A549 (cell line): ENCODE measurements at places on chromosomes 3 and 15.
A peak's percentile ranks its signal among the peaks of the same experiment; 100 is the strongest.

DNA sequence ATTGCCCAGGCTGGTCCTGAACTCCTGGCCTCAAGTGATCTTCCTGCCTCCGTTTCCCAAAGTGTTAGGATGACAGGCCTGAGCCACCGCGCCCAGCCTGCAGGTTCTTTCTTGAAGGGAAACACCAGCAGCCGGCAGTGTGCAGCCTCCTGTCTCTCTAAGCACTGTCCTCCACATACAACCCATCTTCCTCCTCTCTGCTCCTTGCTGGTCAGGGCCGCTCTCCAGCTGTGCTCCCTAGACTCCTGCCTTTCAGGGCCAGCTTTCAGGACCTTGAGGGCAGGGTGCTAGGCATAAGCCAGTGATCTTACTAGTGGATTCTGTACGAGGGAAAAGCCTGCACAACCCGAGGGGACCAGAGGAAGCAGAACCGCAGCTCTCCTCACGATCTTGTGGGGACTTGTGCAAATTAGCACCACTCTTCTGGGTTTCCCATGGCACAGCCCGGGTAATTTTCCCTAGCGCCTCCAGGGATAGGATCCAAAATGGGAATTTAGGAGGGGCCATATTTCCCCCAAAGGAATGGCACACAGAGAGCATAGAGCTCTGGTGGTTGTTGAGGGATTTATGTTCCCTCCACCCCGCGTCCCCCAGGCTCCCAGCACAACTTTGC is 18.2 kb upstream of the CORO2B start:
- DNase-seq: no peak

GRCh38 chr3:149473357-149474249 is 894 bp upstream of the TM4SF4 start:
- DNase-seq: peak; percentile 87

GRCh38 chr3:162586591-162586990 is 1090.0 kb downstream of the OTOL1 start:
- DNase-seq: no peak

GRCh38 chr3:128426128-128426921 is 40.4 kb downstream of the DNAJB8 start:
- peak; percentile 17 for DNase-seq

DNA sequence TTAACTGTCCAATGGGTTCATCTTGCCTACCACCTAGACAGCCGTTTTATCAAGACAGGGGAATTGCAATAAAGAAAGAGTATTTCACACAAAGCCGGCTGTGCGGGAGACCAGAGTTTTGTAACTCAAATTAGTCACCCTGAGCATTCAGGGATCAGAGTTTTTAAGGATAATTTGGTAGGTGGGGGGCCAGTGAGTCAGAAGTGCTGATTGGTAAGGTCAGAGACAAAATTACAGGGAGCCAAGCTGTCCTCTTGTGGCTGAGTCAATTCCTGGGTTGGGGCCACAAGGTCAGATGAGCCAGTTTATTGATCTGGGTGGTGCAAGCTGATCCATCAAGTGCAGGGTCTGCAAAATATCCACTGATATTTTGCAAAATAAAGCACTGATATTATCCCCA is 29.9 kb upstream of the GPD1L start:
- DNase-seq: no peak

- DNase-seq: no peak
These were observed 50.9 kb downstream of the LSAMP start for GRCh38 chr3:116394365-116394764.

DNA sequence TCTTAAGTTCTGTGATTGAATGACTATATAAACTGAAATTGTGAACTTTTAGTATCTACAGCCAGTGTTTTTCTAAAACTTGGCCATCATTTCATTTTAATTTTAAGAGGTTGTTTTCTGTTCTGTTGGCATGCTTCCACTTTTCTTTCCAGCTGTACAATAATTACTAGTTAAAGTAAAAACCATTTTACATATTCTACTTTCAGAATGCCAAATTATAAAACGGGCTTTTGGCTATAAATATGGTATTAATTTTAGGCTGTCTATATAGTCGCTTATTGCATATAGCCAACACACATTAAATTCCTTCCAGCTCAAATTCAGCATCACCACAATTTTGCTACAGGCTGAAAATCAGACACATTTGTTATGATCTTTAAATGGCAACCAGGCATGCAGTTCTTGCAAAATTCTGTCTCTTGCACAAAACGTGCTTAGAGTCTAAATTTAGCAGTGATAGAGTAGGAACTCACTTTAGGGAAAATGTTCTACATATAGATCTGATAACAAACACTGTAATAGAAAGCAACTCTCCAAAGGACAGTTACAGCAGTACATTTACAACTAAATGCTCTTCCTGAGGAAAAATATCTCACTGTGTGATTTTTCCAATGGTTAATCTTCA is 81.1 kb downstream of the BTD start:
- DNase-seq: no peak

- DNase-seq: no peak
These were observed 60.6 kb upstream of the PLCL2 start for GRCh38 chr3:16824081-16824696.

DNA sequence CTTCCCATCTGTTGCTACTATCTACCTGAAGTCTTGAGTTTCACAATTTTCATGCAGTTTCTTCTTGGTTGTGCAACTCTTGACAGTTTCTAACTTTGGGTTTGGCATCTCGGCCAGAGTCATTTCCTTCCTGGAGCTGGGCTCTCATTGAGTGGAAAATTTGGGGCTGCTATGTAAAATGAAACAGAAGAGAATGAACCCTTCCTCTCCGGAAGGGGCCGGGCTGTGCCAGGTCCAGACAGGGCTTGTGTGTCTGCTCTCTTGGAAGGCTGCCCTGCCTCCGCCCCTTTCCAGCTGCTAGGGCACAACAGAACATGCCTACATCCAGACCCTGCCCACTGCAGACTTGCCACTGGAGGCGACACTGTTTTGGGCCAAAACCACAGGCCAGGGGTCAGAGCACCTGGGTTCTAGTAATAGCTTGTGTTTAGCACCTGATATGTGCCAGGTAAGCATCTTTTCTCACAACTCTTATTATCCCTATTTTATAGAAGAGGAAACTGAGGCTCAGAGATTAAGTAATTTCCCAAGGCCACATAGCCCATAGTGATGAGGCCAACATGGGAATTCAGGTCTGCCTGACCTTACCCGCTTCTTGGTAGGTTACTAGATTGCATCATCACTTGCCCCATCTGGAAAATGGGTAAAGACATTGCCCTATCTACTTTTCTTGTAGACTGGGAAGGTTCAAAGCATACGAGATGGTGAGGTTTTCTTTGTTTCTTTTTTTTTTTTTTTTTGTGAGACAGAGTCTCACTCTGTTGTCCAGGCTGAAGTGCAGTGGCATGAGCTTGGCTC is 25.0 kb downstream of the IRAK2 start:
- DNase-seq: peak; percentile 44

GRCh38 chr15:39789736-39790135 is 7.1 kb upstream of the FSIP1 start:
- no peak for DNase-seq

DNA sequence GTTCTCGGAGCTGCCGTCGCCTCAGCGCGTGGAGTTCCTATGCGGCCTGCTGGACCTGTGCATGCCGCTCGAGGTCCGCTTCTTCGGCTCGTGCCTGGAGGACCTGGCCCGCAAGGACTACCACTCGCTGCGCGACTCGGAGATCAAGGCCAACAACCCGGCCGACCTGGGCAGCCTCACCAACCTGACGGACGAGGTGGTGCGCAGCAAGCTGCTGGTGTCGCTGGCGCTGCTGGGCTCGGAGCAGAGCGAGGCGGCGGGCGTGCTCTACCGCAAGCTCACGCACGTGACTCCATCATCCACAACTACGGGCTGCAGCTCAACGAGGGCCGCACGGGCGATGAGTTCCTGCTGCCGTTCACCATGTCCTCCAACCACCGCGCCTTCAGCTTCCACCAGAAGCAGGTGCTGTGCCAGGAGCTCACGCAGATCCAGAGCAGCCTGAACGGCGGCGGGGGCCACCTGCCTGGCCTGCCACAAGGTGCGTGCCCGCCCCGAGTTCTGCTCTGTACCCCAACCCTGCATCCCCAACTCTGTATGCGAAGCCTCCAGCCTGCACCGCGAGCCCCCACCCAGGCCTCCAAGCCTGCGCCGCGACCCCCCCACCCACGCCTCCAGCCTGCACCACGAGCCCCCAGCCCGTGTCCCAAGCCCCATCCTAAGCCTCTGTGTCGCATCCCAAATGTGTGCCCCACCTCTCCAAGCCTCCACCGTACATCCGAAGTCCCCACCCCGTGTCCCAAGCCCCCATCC is 178.2 kb downstream of the OR4M2 start:
- DNase-seq: peak; percentile 49
